Cortex of kidney (tissue), 1 donor: ENCODE measurements at places on chromosomes 5 and 9.

DNA sequence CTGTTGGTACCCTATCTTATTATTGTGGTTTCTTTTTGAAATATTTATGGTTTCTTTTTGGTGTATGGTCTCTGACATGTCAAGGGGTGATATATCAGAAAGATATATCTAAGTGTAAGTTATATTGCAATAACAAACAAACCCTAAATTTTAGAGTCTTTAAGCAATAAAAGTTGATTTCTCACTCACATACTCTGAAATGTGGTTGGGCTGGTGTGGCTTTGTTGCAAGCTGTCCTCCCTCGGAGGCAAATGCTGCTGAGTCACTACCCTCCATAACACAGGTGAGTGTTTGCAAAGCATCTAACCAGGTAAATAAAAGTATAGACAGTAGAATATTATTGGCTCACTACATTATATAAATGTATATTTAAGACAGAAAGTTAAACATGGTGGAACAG lies 253.2 kb downstream of the CDH18 start:
- DNase-seq = no peak

DNA sequence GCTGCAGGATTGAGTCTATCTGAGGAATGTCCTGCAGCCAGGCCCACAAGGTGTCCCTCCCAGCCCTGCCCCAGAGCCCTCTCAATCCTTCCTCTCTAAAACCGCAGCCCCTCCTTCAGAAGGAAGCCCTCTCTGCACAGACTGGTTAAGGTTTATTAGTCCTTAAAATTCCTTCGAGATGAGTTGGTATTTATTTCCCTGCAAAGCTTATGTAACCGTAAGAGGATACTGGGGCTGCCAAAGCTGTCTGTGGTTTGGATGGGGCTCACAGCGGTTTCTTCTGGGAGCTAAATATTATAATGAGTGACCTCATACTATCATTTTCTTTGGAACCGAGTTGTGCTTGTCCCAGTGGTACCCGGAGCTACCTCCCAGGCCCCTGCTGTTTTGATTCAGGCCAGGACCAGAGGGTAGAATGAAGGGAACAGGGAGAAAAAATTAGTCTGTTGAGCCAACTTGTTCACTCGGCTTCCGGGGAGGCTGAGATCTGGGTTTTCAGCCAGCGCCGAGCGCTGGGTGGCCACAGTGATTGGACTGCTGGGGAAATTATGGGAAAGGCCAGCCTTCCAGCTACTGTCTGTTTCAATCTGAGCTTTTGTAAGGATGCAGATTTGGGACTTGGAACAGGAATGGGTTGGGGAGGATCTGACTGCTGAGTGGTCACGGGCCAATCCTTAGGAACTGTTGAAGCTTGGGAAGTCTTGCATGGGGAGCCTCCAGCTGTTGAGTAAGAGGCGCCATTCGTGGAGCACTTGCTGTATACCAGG lies 107.5 kb downstream of the NDFIP1 start:
- DNase-seq = no peak

DNA sequence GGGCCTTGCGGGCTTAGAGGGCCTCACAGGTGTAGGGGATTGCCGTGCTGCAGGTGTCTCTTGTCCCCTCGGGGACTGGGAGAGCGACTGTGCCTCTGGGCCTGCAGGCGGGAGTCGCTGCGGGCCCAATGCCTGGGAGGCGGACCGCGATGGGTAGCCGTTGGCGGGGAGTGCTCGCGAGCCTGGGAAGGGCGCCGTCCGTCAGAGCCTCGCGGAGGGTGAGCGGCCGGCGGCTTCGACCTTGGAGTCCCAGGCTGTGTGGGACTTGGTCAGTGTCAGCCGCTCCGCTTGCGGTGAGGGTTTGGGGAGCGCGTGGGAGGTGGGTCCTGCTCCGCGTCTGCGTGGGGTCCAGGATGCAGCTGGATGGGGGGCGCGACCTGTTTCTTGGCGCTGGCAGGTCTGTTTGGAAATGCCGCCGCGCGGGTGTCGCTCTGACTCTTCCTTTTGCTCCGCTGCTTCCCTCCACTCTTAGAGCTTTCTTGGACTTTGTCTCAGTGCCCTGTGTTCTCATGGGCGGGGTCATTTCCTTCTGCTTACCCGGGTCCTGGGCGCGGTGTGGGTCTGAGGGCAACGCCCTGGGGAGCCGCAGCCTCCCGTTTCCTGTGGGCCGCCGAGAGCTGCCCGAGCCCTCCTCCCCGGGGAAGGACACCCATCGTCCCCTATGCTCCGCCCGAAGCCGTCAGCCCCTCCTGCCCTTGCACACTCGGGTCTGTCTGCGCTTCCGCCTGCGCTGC lies 88.9 kb upstream of the CACNA1B start:
- DNase-seq = no peak

DNA sequence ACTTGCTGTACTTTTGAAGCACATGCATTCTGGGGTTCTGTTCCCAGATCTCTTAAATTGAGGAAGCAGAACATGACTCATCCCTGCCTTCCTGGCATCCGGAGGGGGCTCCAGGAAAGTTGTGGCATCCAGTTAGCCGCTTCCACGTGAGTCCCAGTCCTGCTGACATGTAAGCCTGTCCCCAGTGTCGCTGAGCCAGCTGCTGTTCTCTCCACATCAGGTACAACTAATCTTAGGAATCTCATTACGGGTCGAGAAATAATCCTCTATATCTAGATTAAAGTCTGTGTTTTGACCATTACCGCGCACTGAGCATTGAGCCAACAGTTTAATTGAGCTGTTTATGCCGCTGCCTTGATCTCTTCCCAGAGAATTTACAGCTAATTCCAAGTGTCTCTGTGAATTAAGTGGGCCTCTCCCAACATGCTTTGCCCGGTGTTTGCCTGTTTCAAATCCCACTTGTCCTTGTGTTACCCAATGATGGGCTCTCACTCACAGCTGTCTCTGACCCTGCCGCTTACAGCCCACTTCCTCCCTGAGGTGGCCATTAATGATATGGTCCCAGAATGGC lies 10.5 kb upstream of the SHB start:
- no peak for DNase-seq

DNA sequence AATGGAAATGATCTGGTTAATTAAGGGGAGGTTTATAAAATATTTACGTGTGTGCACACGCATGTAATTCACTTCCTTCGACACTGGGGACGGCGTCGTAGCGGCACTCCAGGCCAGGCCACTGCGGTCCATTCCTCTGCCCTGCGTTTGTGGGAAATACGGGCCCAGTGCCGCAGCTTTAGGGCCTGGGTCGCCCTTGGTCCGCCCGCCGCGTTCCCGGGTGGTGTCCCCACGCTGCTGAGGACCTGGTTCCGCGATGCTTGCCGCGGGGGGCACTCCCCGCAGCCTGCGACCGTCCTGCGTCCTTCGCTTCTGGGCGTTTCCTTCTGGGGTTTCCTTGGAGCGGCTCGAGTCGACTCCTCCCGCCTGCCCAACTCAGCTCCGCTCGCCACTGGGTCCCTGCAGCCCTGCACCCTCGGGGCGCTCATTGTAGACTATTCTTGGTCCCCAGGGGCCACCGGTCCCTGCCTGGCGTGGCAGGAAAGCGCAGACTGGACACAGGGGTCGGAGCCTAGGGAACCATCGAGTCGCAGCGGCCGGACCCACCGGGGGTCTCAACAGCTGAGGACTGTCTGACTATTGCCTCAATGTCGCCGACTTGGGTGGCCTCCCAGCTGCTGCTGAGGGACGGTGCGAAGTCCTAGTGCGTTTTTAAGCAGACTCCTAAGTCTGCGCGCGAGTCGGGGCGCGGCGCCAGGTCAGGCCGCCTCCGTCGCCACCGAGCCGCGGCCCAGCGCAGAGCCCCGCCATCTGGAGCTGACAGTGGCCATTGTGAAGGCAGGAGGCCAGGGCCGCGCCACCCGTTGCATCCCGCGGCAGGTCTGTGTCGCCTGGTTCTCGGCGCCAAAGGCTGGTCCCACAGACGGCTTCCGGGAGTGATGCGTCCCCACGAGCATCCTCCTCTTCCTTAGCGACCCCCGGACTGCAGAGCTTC lies 4.4 kb upstream of the IRX1 start:
- DNase-seq = no peak

DNA sequence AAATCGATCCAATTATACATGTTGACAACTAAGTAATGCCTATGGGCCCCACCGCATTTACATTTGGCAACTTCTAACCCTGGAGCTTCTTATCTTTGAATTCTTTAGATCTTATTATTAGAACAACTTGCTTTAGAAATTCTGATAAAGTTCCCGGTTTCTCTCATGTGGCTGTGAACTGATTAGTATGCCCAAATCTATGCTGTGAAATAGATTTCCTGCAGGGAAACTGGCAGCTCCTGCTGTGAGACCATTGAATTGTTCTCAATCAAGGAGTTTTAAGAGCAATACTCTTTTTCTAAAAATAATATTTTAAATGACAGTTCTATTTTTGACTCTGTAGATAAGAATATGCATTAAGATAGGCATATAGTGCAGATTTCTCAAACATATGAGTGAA lies 177.5 kb downstream of the GABRB2 start:
- no peak for DNase-seq

- DNase-seq = no peak
These were observed 17.0 kb downstream of the PALM2AKAP2 start for GRCh38 chr9:109797006-109797405.

DNA sequence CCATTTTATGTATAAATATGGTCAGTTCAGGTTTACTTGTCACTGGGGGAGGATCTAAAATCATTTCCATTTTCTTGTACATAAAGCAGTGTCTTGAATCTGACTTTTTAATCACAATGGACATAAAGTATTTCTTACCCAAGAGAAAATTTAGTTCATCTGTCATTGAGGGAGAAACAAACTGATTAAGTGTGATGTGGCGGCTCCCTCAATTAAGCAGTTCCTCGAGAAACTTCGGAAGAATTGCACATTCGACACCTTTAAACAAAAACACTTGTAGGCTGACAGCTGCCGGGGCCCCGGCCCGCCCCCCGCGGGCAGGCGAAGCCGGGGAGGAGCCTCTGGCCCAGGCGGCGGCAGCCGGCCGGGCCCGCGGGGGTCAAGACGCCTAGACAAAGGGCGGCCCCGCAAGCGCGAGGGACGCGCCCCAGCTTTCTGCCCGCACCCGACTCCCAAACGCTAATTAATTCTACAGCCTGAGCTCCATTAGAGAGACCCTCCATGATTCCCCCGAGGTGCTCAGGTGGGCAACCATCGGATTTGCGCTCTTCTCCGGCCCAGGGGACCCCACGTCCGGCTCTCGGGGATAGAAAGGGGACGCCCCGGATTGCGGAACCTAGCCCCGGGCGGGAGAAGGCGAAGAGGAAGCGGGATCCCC lies 750 bp downstream of the TRIM36 start:
- DNase-seq = no peak

DNA sequence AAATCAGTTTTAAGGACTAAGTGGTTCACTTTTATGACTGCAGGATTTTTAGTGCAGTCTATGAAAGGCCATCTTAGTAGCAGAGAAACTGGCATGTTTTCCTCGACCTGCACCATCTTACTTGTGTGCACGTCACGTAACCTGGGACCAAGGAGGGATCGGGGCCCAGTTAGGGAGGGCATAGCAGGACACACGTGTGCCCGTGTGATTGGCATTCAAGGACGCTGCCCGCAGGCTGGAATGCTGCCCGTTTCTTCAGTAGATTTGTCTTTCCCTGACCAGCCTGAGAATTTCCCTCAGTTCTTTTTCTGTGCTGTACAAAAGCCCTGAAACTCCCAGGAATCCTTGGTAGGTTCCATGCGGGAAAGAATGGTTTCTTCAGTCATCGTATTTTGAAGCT lies 196.3 kb downstream of the TRIO start:
- DNase-seq = no peak

GRCh38 chr5:20617841-20618240 lies 629.8 kb upstream of the CDH18 start:
- no peak for DNase-seq

DNA sequence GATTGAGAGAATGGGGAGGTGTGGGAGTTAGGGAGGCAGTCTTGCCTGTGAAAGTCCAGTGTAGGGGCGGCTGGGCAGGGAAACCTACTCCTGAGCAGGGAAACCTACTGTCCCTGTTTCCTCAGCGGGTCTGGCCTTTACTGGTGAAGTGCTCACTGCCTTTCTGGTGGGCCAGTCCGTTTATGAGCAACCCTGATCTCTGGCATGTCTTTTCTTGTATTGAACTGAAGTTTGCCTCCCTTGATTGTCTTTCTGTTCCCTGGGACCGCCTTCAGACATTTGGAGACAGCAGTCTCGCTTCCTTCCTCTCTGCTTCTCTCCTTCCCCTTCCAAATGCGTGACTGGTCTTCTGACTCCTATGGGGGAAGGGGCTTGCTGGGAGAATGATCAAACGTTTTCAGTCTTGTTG lies 2.9 kb downstream of the SNX18 start:
- no peak for DNase-seq

- no peak for DNase-seq
These were observed 47.0 kb upstream of the TGFBR1 start for GRCh38 chr9:99057665-99058625.

- no peak for DNase-seq
These were observed 134.5 kb downstream of the SEC61B start for GRCh38 chr9:99356512-99356971.
